ENCODE measurements at places on chromosomes 12 and 14.

DNA sequence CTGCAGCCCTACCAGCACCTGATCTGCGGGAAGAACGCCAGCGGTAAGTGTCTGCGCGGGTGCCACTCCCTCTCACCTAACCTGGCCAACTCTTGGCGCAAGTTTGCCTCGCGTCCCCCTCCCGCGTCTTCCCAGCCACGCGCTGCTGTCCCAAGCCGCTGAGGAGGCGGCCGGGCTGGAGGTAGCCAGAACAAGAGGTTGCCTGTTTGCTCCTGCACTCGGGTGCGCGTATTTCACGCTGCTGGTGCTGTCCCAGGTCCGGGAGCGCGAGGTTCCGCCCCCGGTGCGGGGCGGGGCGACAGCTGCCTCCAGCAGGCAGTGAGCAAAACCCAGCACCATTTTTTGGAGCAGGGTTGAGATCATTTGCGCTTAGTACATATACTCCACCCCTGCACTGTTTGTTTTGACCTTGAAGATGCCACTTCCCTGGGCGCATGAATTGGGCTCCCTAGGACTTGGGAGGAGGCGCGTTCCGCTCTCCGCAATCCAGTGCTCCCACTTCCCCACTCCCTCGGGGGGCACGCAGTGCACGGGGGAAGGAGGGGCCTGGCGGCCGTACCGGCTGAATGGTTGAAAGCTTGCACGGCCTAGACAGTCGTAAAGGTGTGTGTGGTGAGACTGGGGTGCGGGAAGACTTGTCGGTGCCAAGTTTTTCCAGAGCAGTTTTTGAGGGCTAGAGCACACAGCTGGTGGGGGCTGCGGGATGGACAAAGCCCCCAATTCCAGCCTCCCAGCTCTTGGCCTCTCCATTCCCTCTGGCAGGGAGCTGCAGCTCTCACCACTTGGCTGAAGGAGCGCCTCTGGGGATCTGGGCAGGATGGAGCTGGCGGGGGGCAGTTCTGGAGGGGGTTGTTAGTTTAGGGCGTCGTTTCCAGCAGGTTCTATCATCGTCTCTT is 226.9 kb upstream of the CRY1 start:
- DNase-seq, result peak; percentile 52

DNA sequence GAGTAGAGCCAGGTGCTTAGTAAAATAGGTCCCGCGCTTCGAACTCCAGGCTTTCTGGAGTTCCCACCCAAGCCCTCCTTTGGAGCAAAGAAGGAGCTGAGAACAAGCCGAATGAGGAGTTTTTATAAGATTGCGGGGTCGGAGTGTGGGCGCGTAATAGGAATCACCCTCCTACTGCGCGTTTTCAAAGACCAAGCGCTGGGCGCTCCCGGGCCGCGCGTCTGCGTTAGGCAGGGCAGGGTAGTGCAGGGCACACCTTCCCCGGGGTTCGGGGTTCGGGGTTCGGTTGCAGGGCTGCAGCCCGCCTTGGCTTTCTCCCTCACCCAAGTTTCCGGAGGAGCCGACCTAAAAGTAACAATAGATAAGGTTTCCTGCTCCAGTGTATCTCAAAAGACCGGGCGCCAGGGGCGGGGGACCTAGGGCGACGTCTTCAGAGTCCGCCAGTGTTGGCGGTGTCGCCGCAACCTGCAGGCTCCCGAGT is 3.6 kb downstream of the SSTR1 start:
- no peak for DNase-seq

DNA sequence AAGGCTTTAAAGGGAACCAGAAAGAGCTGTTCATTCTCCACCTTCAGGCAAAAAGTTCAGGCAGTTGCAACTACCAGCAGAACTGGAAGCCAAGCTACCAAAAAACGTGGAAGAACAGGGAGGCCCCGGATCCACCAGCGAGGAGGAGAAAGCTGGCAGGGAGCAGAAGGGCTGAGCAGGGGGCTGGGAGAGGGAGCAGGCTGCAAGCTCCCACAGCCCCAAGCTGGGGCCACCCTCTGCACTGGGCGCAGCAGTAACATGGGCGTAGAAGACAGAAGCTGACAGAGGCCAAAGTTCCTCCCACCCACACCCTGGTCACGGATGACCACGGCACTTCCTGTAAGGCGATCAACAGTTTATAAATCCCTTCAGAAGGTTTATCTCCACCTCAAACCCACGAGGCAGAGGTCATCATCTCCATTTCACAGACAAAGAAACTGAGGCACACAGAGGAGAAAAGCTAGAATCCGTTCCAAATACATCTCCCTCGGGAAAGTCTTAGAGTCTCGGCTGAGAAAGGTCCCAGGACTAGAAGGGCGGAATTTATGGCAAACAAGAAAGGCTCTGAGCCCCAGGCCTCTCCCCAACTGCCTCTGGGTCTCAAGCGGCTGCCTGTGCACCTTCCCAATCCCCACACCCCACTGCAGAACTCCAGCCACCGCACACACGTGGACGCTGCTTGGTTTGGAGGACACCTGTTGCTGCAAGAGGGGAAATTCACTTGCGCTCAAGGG is 1.8 kb downstream of the CCDC85C start:
- DNase-seq, result no peak

- no peak for DNase-seq
Observed at GRCh38 chr12:1800401-1801302, 19.7 kb upstream of the LRTM2 start.

DNA sequence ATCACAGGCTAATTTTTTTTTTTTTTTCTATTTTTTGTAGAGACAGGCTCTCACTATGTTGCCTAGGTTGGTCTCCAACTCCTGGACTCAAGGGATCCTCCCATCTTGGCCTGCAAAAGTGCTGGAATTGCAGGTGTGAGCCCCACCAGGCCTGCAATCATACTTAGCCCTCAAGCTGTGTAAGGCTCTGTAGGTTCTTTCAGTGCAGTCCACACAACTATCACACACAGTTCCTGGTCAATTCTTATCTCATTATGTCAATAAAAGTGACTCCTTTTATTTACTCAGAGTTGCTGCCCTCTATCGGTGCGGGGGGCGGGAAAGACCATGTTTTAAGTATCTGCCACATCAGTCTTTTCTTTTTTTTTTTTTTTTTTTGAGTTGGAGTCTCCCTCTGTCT is 29.0 kb downstream of the SLC2A3 start:
- DNase-seq, result no peak

DNA sequence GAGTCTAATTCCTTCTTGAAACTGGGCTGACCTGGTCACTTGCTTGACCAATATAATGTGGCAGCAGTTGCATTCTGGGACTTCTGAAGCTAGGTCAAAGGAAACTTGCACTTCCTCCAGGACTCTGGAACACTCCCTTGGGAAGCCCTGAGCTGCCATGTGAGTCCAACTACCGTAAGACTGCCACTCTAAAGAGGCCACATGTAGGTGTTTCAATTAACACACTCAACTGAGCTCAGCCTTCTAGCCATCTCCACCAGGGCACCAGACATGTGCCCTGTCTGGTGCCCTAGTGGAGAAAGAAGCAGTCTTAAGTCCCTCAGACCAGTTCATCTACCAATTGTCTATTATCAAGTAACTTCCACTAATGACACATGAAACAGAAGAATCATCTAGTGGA is 6.1 kb upstream of the TEP1 start:
- no peak for DNase-seq

- DNase-seq, result no peak
Observed at GRCh38 chr12:106586278-106586802, 3.5 kb downstream of the RFX4 start.

GRCh38 chr14:63941023-63941422 is 88.2 kb downstream of the SYNE2 start:
- DNase-seq, result no peak

- DNase-seq, result no peak
Observed at GRCh38 chr14:96623676-96624484, 121.7 kb downstream of the PAPOLA start.

DNA sequence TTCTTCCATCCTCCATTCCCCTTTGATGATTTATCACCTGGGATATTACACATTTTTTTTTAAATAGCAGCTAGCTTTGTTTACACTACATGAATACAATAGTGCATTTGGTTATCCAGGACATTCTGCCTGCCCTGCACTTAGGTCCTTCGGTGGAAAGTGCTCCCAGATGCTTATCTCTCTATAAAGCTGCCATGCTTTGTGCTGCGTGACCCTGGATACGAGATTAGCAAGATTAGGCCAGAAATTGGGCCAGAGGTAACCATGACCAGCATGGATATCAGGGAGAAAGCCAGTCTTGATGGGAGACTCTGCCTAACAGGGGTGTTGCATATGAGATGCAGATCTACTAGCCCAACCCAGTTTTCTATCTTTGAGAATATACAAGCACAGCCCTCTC is 12.1 kb upstream of the KRT83 start:
- DNase-seq, result no peak

DNA sequence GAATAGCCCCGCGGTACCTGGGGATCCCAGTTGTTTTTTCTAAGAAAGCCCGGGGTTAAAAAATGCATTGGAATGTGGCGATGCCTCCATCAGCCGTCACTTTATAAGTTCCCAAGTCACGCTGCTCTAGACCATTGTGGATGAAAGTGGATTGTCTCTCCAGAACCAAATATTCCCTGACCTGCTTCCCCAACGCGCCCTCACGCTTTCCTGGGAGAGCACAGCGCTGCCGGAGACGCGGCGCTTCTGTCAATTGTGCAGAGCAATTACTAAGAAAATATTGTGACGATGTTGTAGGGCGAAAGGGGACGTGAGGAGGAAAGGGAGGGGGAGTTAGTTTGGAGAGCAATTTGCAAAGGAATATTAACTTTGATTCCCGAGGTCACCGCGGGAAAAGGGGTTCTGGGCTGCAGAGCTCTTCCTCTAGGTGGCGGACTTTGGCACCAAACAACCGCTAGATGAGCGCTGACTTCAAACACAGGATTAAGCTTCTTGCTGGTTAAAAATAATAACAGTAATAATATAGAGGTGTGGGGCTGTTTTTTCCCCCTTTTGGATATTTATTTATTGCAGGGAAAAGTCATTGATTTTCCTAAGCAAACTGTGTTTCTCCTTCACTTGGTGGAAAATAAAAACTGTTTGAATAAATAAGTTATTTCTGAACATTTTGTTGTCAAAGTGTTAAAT is 9.6 kb upstream of the FOXG1 start:
- peak; percentile 23 for DNase-seq

- DNase-seq, result no peak
Observed at GRCh38 chr12:121365416-121366062, 13.3 kb upstream of the ANAPC5 start.

DNA sequence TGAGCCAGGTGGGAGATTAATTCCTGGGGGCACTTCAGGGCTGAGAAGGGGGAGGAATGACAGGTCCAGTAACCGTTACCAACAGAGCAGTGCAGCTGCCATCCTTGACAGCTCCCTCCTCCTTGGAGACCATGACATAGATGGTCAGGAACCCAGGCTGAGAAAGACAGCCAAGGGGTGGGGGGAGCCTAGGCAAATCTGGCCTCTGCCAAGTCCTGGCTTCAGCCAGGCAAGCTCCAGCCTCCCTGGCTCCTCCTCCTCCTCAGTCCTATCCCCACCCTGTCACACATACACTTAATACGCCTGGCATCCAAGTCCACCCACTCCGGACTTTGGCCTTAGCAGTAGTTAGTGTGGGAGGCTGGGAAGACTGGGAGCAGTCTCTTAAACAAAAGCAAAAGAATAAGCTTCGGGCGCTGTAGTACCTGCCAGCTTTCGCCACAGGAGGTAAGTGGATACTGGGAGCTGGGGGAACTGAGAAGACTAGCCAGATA is at the start of gene RDH5:
Gene RDH5 (plus strand): TSS at position 323 of the 494 bp plus-strand sequence. CDS start 792 bp downstream, outside the sequence.
- DNase-seq, result no peak

GRCh38 chr12:48991247-48992050 is 7.7 kb downstream of the DDN start:
- no peak for DNase-seq

DNA sequence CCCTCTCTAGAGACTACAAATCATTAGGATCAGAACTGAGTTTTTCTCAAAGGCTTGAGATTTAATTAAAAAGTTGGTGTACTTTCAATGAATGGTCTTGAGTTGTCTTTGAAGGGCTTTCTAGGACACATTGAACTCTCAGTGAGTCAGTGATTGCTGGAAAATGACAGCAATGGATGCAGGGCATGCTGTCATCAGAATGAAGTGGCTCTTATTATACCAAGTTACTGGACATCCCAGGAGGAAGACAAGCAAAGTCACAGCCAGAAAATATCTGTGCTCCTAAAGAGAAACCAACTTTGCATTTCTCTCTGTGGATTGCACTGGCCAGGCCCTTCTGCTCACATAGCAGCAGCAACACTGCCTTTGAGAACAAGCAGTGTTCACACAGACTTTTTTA is 112.6 kb downstream of the PRIMA1 start:
- no peak for DNase-seq

GRCh38 chr14:75518625-75519024 is 3.6 kb upstream of the BATF start:
- DNase-seq, result no peak

DNA sequence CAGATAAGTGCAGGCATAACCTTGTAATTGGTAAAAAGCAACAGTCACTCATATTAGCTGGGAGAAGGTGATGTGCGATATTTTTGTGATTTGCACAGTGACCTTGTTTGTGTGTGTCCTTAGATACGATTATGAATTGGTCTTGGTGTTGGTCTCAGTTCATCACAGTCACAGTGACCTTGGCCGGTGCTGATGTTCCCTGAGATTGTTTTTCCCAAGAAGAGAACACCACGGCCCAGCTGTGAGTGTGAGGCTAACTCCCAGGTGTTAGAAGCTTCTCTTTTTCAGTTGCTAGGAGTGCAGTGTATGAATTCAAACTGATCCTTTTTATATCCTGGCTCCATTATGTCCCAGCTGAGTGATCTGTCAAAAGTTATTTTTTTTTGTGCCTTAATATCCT is 46.2 kb downstream of the TRHDE start:
- DNase-seq, result no peak

DNA sequence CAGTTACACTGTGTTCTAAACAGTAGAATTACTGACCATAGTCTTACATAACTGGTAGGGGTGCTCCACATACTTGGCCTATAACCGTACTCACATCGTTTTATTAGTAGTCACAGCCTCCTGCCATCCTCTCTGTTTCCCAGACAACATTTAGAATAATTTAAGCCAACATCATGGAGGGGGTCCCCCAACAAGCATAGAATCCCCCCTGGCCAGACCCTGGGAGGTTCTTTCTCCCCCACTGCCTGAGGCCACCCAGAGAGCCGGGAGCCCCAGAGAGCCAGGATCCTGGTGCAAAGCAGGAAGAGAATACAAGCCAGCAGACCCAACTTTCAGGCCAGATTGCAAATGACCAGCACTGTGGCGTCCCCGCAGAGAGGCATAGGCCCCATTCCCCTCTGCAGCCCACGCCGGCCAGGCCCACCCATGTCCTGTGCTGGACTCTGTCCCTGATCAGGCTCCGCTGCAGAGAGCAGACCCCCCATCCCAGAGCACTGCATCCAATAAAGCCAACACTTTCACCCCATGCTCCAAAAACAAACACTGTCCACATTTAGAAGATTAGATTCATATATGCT is 195.2 kb downstream of the NTF3 start:
- DNase-seq, result no peak

GRCh38 chr12:12585115-12585863 is 22.6 kb upstream of the DUSP16 start:
- DNase-seq, result no peak
